Fibroblast of lung (primary cell): ENCODE measurements at places on chromosomes 1 and 21. TPM values are rescaled to one million over a fixed set of nuclear protein-coding genes. Genes with fewer than 3 reads are reported as not detected.

The SLC30A10 gene
- not detected in 2 replicates for total RNA-seq

The TDRD10 gene
- total RNA-seq, result under 0.01 TPM in 1 of 2 replicates, not detected in the other

The XCL1 gene
- total RNA-seq, result not detected in 2 replicates

The TSPAN1 gene
- 0.17 and 0.26 TPM in 2 replicates for total RNA-seq

The CLCA1 gene
- not detected in 2 replicates for total RNA-seq

The CLDN17 gene
- not detected in 2 replicates for total RNA-seq

The OR2G2 gene
- total RNA-seq, result not detected in 2 replicates

The SYT11 gene
- total RNA-seq, result 30.3 and 71.3 TPM in 2 replicates

GRCh38 chr1:8197493-8198282 is 120.2 kb upstream of the SLC45A1 start:
- DNase-seq, result peak; percentile 89
- H3K4me3 ChIP-seq, result no peak overlapping the region
- no peaks in the 10 kb centered on the region for H3K36me3 ChIP-seq
- peaks cover 17% of the 10 kb centered on the region for H3K4me1 ChIP-seq
- no peak overlapping the region for H3K27ac ChIP-seq

DNA sequence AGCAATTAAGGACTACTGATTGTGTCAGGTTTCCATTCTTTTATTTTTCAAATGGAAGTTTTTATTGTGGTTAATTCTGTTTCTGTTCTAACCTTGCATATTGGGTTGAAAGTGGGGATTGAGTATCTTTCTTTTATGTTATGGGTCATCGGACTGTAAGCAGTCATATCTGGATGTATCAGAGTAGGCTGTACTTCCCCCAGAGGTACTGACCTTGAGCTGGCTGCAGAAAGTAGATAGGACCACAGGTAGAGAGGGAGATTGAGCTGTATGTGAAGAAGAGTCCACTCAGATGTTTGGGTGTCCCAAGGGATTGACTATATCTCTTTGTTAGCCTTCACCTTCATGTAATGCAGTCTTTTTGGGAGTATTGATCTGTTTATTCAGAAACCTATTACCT is 20.5 kb upstream of the ALG14 start:
- no peak overlapping the region for H3K4me3 ChIP-seq
- no peak for DNase-seq
- H3K36me3 ChIP-seq, result no peaks in the 10 kb centered on the region
- no peaks in the 10 kb centered on the region for H3K4me1 ChIP-seq
- no peak overlapping the region for H3K27ac ChIP-seq

- H3K4me1 ChIP-seq, result peaks cover 32% of the 10 kb centered on the region
- H3K27ac ChIP-seq, result peak overlapping the region; percentile 80
- H3K27me3 ChIP-seq, result no peaks in the 10 kb centered on the region
- no peak overlapping the region for H3K4me3 ChIP-seq
- peak; percentile 99 for DNase-seq
Measured at GRCh38 chr1:35448344-35448801, 108.8 kb downstream of the KIAA0319L start.

GRCh38 chr1:221101807-221102605 is 222.8 kb downstream of the HLX start:
- peaks cover 21% of the 10 kb centered on the region for H3K4me1 ChIP-seq
- peak overlapping the region; percentile 3 for H3K27ac ChIP-seq
- no peaks in the 10 kb centered on the region for H3K27me3 ChIP-seq
- no peaks in the 10 kb centered on the region for H3K36me3 ChIP-seq
- peak; percentile 87 for DNase-seq
- H3K4me3 ChIP-seq, result no peak overlapping the region

- H3K4me1 ChIP-seq, result peaks cover 5% of the 10 kb centered on the region
- DNase-seq, result no peak
- no peaks in the 10 kb centered on the region for H3K36me3 ChIP-seq
- no peak overlapping the region for H3K4me3 ChIP-seq
- no peak overlapping the region for H3K27ac ChIP-seq
Measured at GRCh38 chr1:67893126-67893495, 59.8 kb upstream of the GNG12 start.

DNA sequence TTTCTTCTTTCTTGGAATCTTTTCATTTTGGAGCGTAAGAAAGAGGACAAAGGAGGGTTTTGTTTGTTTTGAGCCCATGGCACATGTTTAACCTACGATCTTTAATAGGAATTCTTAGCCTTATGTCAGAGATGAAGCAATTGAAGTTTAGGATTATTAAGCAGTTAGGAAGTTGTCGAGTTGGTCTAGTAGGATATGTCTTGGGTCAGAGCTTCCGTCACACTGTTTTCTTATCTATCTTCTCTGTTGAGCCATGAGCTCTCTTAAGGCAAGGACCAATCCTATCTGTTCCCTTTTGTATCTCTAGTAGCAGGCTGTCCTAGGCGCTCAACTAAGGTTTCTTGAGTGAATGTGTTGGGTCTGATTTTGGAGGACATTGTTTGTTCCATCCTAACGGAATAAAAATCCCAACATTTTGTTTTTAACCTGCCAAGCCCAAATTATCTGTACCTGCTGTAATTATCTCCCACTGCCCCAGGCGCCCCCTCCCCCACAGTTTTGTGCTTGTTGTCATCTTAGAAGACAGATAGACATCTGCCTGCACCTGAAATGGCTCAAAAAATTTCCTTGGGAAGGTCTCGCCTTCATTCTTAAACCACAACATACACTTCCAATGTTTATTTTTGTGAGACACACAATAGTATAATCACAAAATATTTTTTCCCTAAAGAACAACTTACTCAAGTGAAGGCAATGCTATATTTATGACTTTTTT is 95.3 kb upstream of the GADD45A start:
- no peak overlapping the region for H3K27ac ChIP-seq
- H3K27me3 ChIP-seq, result no peaks in the 10 kb centered on the region
- H3K4me1 ChIP-seq, result peaks cover 4% of the 10 kb centered on the region
- H3K4me3 ChIP-seq, result no peak overlapping the region
- no peak for DNase-seq

GRCh38 chr1:168589167-168589566 is 12.8 kb downstream of the XCL1 start:
- no peak overlapping the region for H3K27ac ChIP-seq
- no peaks in the 10 kb centered on the region for H3K36me3 ChIP-seq
- no peaks in the 10 kb centered on the region for H3K27me3 ChIP-seq
- no peak for DNase-seq
- no peaks in the 10 kb centered on the region for H3K4me1 ChIP-seq

- peak; percentile 53 for DNase-seq
- no peaks in the 10 kb centered on the region for H3K27me3 ChIP-seq
- H3K36me3 ChIP-seq, result no peaks in the 10 kb centered on the region
- no peak overlapping the region for H3K4me3 ChIP-seq
Measured at GRCh38 chr1:28301368-28302174, 27.3 kb upstream of the MED18 start.

DNA sequence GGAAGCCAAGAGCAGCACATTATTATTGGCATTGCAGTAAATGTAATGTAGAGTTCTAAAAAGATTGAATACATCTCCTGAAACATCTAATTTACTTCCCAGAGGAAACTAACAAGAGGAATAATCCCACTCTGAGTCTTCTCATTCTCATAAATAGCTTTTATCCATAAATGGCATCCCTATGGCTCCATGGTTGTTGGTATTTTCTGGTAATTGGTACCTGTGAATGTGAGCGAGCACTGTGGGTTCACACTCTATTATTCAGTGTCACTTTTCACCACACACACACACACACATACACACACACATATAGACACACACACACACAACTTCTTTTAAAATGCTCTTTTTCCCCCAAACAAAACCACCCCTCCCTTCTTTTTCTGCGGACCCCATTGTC is 4.7 kb upstream of the WLS start:
- no peaks in the 10 kb centered on the region for H3K36me3 ChIP-seq
- H3K27me3 ChIP-seq, result no peaks in the 10 kb centered on the region
- no peak overlapping the region for H3K27ac ChIP-seq
- H3K4me1 ChIP-seq, result no peaks in the 10 kb centered on the region

GRCh38 chr1:52955129-52955970 is 28.3 kb downstream of the SCP2 start:
- no peak overlapping the region for H3K4me3 ChIP-seq
- no peaks in the 10 kb centered on the region for H3K27me3 ChIP-seq
- DNase-seq, result peak; percentile 92
- H3K4me1 ChIP-seq, result peaks cover 2% of the 10 kb centered on the region
- no peaks in the 10 kb centered on the region for H3K36me3 ChIP-seq
- no peak overlapping the region for H3K27ac ChIP-seq

DNA sequence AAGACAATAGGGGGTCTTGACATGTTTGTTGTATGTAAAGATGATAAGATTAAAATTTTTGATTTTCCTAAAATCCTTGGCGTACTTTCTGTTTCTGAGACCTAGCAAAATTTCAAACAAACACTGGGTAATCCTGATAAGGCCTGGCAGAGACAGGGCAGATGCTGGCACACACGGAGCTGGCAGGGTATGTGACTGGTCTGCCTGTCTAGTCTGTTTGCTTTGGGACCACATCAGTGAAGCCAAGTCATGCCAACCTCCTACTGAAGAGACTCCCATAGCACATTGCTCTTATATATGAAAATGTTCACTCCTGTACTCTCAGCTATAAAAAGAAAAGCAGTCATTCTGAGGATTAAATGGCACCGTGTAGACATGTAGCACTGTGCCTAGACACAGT is 14.1 kb downstream of the TOR3A start:
- no peaks in the 10 kb centered on the region for H3K27me3 ChIP-seq
- H3K27ac ChIP-seq, result no peak overlapping the region
- H3K4me1 ChIP-seq, result peaks cover 11% of the 10 kb centered on the region
- H3K4me3 ChIP-seq, result no peak overlapping the region
- DNase-seq, result no peak

GRCh38 chr1:78355656-78356055 is 135.1 kb upstream of the PTGFR start:
- no peaks in the 10 kb centered on the region for H3K4me1 ChIP-seq
- H3K27ac ChIP-seq, result no peak overlapping the region
- H3K4me3 ChIP-seq, result no peak overlapping the region
- H3K27me3 ChIP-seq, result no peaks in the 10 kb centered on the region
- DNase-seq, result peak; percentile 44

DNA sequence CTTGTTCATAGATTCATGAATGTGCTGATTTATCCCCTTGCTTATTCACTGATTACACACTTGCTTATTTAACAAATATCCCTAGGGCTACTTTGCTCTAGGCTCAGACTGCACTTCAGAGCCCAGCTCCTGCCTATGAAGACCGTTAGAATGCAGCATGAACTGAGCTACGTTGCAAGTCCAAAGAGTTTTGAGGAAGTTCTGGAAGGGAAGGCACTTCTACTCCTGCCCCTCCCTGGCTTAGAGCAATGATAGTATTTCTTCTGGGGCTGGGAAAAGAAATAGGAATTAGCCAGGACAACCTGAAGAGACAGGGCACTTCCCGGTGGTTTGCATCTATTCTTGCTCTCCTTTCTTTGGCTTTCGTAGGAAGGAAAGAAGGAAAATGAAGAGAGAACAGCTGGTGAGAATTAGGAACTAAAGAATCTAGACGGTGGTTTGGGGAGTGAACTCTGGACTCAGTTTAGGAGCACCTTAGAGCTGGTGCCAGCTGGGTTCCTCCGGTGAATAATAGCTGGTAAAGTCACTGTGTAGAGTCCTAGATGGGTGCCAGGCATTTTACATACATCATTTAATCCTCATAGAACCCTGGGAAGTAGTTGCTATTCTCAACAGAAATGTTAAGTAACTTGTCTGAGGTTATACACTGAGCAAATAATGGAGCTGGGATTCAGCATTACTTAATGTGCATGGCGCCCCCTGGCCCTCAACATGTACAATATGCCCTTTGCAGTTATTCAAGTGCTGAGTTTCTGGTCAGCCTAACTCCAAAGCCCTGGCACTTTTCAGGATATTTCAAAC is 65.9 kb downstream of the NDUFS5 start:
- H3K27ac ChIP-seq, result no peak overlapping the region
- H3K4me1 ChIP-seq, result peaks cover 5% of the 10 kb centered on the region
- no peak overlapping the region for H3K4me3 ChIP-seq
- H3K27me3 ChIP-seq, result no peaks in the 10 kb centered on the region

GRCh38 chr21:27423906-27424595 is 457.2 kb upstream of the ADAMTS5 start:
- no peaks in the 10 kb centered on the region for H3K27me3 ChIP-seq
- H3K36me3 ChIP-seq, result no peaks in the 10 kb centered on the region

- H3K27me3 ChIP-seq, result no peaks in the 10 kb centered on the region
- H3K4me1 ChIP-seq, result no peaks in the 10 kb centered on the region
- no peak overlapping the region for H3K4me3 ChIP-seq
- no peaks in the 10 kb centered on the region for H3K36me3 ChIP-seq
- no peak overlapping the region for H3K27ac ChIP-seq
Measured at GRCh38 chr1:199383793-199384192, 643.7 kb upstream of the NR5A2 start.

DNA sequence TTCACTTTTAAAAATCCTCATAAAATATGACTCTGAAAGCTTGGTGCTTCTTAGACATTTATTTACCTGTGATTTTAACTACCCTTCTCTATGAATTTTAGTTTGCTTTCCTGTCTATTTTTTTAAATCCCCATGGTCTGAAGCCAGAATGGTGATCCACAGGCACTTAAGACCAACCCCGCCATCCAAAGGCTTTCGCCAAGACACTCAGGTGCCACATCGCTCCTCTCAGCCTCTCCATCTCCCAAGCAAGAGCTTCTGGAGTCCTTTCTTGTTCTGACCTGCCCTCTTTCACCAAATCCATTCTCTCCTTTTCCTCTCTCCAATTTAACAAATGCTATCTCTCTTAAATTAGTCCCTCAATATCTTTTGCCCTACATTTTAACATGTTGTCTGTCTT is 464.6 kb downstream of the PCP4 start:
- H3K4me3 ChIP-seq, result no peak overlapping the region
- no peaks in the 10 kb centered on the region for H3K36me3 ChIP-seq
- no peaks in the 10 kb centered on the region for H3K4me1 ChIP-seq
- H3K27me3 ChIP-seq, result no peaks in the 10 kb centered on the region
- DNase-seq, result no peak

DNA sequence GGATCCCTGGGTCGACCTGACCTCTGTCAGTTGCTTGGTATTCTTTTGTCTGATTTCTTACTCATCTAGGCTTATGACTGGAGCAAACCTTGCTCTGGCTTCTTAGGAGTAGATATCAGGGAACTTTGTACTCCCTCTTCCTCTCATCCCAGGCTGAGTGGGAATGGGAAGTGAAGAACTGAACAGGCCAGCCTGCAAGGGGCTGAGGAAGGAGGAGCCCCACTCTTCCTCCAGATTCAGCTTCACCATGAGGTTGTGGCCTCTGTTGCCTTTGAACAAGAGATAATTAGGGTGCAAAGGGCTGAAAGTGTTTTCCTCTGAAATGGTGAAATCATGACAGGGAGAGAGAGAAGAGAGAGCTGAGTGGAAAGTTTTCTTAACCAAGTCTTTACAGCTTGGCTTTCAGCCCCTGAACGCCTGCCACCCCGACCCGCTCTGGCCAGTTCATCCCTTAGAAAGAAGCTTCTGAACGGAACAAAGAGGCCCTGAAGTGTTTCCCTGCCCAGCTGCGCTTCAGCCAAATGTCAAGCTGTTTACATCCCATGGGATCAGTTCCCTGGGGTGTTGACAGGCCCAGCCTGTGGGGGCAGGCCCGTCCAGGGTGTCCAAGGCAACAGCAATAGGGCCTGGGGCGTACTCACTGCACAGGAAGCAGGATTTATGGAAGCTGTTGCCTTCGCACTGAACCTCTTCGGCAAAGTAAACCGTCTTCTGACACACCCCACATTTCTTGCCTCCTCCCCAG is 11.2 kb downstream of the CSRP1 start:
- DNase-seq, result peak; percentile 95
- H3K4me1 ChIP-seq, result peaks cover 48% of the 10 kb centered on the region
- H3K27me3 ChIP-seq, result no peaks in the 10 kb centered on the region
- H3K27ac ChIP-seq, result peak overlapping the region; percentile 58
- peaks cover 21% of the 10 kb centered on the region for H3K36me3 ChIP-seq
- H3K4me3 ChIP-seq, result no peak overlapping the region

- H3K4me3 ChIP-seq, result no peak overlapping the region
- no peaks in the 10 kb centered on the region for H3K36me3 ChIP-seq
- H3K27ac ChIP-seq, result no peak overlapping the region
Measured at GRCh38 chr1:235858766-235859165, 7.9 kb downstream of the LYST start.
